Lower leg skin (tissue), 4 donors: ENCODE measurements at places on chromosomes 7 and 10. TPM values are rescaled to one million over a fixed set of nuclear protein-coding genes. Genes with fewer than 3 reads are reported as not detected.

NUDT13 gene
- total RNA-seq: 3.6 TPM

ASIC3 gene
- 2.6 TPM for total RNA-seq

MYH16 gene
- total RNA-seq: not detected

TUBAL3 gene
- total RNA-seq: not detected

TEX47 gene
- not detected for total RNA-seq

PTPRZ1 gene
- total RNA-seq: 49.8 TPM

CADPS2 gene
- total RNA-seq: 4.1 TPM

FAM131B gene
- total RNA-seq: 0.27 TPM

GRCh38 chr7:108002726-108003598, at the start of gene LAMB1:
TSS of gene LAMB1 (minus strand) at chr7:108003161. CDS start at chr7:108002885, 276 bp downstream.
- DNase-seq: peak; percentile 31

GRCh38 chr7:135527025-135527424, 17.1 kb upstream of the CNOT4 start:
- peak; percentile 32 for DNase-seq

DNA sequence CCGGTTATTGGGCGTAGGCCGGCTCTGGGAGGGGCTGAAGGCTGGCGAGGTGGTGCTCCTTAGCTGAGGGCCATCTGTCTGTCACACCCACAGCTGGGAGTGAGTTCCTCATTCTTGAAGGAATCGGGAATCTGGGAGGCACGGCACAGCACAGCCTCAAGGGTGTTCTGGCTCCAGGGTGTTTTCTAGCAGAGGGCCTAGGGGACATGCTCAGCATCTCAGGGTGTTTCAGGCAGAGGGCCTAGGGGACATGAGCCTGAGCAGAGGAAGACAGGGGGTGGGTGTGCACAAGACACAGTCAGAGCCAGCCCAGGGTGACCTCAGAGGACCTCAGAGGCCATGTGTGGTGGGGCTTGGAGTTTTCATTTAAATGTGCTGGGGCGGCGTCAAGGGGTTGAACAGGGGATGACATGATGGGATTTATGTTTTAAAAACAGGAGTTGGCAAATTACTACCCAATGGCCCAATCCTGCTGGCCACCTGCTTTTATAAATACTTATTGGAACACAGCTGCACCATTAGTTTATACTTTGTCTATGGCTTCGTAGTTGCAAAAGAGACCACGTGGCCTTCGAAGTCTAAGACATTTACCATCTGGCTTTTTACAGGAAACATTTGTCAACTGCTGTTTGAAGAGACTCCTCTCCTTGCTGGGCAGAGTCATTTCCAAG, 121.6 kb downstream of the PRKAG2 start:
- peak; percentile 69 for DNase-seq

- DNase-seq: no peak
Measured at GRCh38 chr10:115129752-115130151, 36.6 kb downstream of the ATRNL1 start.

GRCh38 chr10:48681740-48682139, 2.9 kb upstream of the WDFY4 start:
- DNase-seq: no peak

DNA sequence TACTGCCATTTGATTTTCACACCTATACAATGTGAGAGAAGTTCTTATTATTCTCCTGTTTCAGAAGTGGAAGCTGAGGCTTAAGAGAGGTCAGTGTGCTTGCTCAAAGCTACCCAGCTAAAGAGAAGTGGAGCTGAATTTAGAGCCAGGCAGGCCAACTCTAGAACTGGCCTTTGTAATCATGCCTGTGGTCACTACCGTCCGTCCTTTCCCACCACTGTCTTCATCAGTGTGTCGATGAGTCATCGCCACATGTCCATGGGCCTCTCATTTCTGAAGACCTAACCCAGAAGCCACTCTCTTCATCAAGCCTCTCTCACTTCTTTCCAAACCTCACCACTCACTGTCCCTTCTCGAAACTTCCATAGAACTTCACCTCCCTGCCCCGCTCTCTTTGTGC, 237.8 kb downstream of the KIAA1217 start:
- DNase-seq: no peak

DNA sequence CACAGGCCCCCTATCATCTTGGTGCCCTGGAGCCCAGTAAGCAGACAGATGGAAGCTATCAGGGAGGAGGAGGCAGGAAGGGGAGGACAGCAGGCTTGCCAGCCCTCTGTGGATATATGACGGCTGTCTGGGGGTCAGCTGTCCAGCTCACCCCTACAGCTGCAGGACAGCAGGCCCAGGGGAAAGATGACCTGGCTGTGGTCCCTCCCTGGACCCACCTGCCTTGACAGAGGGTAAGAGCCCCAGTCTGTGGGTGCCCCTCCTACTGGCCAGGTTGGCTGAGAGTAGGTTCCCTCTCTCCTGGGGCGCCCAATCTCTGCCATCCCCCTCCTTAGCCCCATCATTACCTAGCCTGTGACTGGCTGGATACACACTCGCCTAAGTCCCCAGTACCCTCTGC, 62.5 kb downstream of the C10orf143 start:
- DNase-seq: no peak

GRCh38 chr7:2452074-2452507, 24.1 kb downstream of the GRIFIN start:
- DNase-seq: no peak

DNA sequence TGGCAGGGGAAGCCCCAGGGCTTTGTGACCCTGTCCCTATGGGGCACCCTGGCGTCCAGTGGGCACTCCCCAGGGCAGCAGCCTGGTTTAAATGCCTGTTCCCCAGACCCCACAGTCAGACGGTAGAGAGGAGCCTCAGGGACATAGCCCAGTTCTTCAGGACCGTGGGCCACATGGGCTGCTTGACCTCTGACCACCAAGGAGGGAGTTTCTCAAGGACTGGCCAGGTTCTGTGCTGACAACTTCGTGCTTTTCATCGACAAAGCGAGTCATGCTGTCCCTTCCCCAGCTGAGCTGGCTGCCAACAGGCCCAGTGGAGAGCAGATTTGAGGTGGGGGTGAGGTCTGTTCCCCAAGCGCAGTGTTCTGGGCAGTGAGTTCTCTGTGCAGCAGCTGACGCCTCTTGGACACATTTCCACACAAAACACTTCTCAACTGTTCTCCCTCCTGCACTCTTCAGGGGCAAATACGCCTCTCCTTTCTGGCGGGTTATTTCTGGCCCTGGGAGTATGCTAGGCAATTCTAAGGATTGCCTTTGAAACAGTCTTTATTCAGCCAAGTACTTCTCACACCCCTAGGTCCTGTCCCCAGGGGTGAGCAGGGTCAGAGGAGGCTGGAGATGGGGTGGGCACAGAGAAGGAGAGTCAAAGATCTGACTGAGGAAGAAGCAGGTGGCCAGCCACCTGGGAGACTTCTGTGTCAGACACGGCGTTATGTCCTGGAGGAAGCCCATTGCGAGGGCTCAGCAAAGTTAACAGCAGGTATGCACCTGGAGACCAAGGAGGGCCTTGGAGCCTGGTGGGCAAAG, 57.3 kb upstream of the CAMK2B start:
- peak; percentile 70 for DNase-seq

- no peak for DNase-seq
Measured at GRCh38 chr10:124605856-124606812, 138.0 kb downstream of the FAM53B start.

DNA sequence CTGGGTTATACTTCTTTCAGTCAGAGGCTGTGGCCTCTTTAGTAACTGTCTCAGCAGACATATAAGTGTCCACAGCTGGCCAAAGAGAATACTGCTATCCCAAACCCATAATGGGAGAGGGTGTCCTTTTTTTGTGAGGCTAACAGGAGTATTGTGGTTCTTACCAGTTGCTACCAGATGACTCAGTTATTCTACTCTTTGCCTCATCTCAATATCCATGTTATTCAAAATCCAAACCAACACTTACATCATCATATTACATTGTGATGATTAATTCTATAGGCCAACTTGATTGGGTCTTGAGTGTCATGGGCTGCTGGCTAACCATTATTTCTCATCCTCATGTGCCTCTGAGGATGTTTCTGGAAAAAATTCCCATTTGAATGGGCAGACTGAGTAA, 120.9 kb downstream of the TMEM168 start:
- no peak for DNase-seq

- no peak for DNase-seq
Measured at GRCh38 chr10:77311186-77311585, 326.4 kb downstream of the KCNMA1 start.

GRCh38 chr10:80126876-80127275, 5.7 kb upstream of the PLAC9 start:
- no peak for DNase-seq

GRCh38 chr7:70565721-70566370, 566.1 kb upstream of the GALNT17 start:
- no peak for DNase-seq

DNA sequence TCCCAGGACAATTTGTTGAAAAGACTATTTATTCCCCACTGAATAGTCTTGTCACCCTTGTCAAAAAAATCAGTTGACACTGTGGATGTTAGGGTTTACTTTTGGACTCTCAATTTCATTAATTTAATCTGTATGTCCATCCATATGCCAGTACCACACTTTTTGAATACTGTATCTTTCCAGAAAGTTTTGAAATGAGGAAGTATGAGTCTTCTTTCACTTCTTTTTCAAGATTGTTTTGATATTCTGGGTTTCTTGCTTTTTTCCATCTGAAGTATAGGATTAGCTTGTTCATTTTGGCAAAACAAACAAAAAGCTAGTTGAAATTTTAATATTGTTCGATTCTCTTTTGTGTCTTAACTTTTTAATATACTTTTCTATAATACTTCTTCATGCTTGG, 21.7 kb downstream of the KLHDC10 start:
- no peak for DNase-seq

DNA sequence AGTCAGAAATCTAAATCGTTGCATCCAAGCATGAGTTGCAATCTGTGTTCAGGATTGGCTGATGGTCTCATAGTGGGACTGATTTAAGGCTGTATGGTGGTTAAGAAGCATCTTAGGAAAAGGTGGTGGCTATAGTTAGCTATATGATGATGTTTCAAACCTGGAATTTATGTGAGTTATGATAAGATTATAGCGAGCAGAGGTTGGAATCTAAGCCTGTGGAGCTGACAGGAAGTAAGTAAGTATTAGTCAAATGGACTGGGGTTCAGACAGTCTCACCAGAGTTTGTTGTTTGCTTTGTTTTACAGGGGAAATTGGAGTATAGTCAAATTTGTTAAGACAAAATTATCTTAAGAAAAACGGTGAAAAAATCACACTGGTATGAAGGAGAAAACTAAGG, 56.7 kb downstream of the ANKRD7 start:
- no peak for DNase-seq

DNA sequence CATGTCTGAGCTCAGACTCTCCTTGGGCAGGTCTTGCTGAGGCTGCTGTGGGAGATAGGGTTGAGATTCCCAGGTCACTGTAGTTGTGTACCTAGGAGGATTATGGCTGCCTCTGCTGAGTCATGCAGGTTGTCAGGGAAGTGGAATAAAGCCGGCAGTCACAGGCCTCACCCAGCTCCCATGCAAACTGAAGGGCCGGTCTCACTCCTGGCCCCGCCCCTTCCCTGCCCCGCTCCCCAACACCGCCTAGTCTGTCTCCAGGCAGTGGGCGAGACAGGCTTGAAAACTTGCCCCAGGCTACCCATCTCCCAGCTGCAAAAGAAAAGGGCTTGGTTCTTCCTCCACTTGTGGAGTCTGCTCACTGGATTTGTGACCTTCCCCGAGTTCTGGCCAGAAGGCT, 41.6 kb upstream of the SDHAF3 start:
- DNase-seq: no peak

- no peak for DNase-seq
Measured at GRCh38 chr7:28983396-28984190, 25.5 kb upstream of the TRIL start.

DNA sequence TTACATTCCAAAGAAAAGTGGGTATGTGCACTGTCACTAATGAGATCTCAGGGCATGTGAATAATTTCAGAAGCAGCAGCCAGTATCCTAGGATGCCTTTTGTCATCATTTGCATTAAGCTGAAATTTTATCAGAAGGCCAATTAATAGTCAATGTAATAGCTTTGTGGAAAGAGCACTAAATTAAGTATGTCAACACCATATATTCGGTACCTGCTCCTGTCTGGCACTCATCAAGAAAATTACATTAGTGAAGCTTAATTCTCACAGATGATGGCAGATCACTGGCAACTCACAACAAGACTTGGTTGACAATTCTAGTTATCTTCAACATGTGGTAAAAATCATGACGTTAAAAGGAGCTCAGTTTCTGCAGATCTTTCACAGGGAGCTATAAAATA, 271.4 kb downstream of the PARD3 start:
- no peak for DNase-seq

DNA sequence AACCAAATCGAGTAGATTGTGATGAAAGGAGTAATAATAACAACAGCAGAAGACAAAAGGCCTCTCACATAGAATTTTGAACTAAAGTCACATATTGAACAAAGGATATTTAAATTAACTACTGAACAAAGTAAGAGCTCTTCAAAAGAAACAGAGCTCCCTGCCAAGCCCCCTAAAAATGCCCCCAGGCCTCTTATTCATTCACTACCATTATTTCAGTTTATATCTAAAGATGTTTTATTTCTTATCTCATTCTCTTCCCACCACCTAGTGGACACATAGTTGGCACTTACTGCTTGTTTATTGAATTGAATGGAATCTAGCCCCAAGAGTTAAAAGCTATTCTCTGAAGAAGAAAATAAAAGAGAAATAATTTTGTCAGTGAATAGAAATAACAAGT, 37.4 kb downstream of the VCL start:
- no peak for DNase-seq

DNA sequence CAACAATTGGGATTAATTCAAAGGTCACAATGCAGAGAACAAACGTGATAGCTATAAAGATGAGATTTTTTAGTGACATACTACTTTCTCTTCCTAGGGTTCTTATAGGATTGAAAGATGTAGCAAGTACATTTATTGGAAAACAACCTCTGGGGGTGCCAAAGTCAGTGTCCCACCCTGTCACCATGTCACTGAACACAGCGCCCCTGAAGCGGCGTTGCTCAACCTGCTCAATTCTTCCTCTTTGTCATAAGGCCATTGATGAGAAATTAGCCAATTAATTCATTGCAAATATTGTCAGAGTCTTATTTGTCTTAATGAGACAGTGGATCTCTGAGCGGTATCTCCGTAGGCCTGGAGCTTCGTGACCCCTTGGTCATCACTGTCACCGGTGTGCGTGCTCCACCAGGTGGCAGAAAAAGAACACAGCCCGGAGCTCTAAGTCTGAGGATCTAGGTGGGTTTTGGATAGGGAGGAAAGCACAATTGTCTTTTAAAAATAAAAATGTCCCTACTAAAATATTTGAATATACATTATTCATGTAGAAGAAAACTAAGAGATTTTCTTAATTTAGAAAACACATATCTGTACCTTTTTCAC, 362.6 kb downstream of the PAXIP1 start:
- DNase-seq: no peak

- no peak for DNase-seq
Measured at GRCh38 chr10:77386838-77387237, 250.8 kb downstream of the KCNMA1 start.
